Activated T-cell treated with anti-CD3 and anti-CD28 coated beads, Interleukin-2, amount 50 U/mL, for 4 hours (primary cell): ENCODE measurements at places on chromosomes 7 and 10. TPM values are rescaled to one million over a fixed set of nuclear protein-coding genes. Genes with fewer than 3 reads are reported as not detected.

ENO4 gene
- total RNA-seq: not detected

CPEB3 gene
- 0.68 TPM for total RNA-seq

GNG11 gene
- total RNA-seq: 0.05 TPM

ANKRD1 gene
- not detected for total RNA-seq

ZNF804B gene
- not detected for total RNA-seq
